ENCODE measurements at places on chromosomes 1 and 21.
A peak's percentile ranks its signal among the peaks of the same experiment; 100 is the strongest.

DNA sequence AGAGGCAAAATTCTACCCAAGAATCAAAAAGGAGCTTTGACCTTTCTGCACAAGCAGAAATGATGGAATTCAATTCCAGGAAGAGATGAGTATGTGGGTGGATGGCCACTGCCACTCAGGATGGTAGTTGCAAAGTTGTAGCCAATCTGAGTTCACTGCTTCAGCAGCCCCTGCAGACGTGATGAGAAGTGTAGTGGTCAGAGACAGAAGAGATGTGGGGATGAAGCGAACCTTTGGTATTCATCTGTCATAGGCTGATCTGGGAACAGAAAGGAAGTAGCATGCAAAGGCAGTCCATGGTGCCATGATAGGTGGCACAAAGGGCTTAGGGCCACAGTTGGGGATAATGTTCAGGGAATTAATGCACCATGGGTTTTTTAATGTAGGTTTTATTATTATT is 81.1 kb upstream of the PGBD5 start:
- no peak for DNase-seq

DNA sequence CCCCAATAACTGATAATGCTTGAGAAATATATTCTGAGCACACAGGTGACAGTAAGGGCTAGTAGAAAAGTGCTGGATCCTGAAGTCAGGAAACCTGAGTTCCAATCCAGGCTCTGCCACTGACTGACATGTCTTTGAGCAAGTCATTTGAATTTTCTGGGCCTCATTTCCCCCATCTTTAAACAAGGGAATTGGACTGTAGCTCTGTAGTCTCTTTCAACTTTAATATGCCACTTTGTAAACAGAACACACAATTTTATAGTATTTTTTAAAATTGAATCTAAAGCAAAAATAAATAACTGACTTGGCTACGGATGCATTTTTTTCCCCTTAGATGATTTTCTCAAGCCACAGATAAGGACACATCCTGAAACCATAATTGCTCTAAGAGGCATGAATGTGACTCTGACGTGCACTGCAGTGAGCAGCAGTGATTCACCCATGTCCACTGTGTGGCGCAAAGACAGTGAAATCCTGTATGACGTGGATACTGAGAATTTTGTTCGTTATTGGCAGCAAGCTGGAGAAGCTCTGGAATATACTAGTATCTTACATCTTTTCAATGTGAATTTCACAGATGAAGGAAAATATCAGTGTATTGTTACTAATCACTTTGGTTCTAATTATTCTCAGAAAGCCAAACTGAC is 37.0 kb downstream of the LRIG2 start:
- DNase-seq, result no peak

DNA sequence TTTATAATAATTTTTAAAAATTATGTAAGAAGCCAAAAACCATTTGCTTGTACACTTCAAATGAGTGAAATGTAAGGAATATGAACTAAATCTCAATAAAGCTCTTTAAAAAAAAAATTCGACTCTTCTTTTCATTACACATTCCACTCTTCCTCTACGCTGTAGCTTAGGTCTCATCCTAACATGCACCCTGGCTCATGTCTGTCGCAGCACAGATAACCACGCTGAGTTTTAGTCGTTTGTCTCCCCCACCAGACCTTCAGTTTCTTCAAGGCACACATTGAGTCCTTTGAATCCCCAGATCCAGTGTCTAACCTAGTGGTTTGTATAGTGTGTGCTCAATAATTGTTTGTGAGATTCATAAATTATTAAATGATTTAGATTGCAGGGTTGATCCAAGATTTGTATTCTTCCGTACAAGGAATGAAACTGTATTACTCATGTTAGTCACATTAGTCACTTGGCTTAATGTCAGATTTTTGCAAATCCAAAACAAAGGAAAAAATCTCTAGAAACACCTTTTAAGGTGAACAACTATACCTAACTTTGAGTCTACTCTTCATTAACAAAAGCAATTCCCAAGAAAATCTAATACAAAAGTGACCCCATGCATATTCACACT is 57.3 kb downstream of the SLC25A24 start:
- no peak for DNase-seq

GRCh38 chr1:209960926-209961325 is 22.9 kb downstream of the SYT14 start:
- no peak for DNase-seq

- no peak for DNase-seq
Measured at GRCh38 chr1:10561497-10561896, 86.7 kb downstream of the PEX14 start.

DNA sequence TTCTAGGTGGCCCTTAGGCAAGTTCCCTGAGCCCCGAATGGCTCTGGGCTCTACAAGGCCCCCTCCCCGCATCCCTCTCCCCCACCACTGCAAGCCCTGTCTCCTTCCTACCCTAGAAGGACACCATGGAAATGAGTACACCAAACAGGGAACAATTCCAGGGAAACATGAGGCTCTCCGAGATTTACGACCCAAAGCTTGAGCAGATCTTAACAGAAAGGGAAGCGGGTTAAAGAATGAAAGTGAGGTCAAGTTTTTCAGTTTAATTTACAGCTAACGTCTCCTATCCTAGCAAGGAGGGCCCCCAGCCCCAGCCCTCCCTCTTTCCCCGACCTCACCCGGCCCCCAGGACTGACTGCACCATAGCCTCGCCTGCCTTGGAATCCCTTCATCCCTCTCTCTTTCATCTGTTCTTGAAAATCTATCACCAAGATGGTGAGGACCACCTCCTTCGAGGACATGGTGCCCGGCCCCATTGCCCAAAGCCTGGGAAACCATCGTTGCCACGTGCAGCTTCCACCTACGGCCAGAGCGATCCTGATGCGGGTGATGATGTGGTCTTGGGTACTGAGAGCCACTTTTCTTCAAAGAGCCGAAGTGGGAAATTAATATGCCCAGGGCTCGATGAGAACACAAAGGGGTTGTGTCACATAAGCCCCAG is 30.5 kb downstream of the SIM2 start:
- DNase-seq, result no peak

DNA sequence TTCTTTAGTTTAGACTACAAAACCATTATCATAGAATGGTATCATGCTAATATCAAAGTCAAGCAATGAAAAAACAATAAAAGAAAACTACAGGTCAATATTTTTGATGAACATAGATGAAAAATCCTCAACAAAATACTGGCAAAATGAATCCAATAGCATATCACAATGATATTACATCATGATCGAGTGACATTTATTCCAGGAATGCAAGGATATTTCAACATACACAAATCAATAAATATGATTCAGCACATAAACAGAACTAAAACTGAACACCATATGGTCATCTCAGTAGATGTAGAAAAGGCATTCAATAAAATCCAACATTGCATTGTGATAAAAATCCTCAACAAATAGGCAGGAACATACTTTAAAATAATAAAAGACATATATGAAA is 1657.7 kb downstream of the KCNT2 start:
- DNase-seq, result no peak

DNA sequence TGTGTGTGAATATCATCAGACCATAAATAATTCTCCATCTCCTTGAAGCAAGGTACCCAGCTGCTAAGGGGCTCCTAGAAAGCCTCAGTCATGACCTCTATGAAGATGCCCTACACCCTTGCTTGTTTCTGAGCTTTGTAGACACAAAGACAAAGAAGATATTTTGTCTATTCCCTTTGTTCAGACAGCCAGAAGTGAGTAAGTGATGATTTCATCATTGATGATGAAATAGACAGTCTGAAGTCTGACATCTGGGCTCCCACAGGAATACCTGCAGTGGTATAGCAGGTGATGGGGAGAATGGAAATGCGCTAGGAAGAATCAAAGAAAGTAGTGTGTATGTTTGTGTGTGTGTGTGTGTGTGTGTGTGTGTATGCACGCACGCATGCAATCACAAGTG is 82.2 kb upstream of the DPT start:
- DNase-seq, result no peak

- DNase-seq, result no peak
Measured at GRCh38 chr1:40252601-40253000, 4.9 kb downstream of the TMCO2 start.

DNA sequence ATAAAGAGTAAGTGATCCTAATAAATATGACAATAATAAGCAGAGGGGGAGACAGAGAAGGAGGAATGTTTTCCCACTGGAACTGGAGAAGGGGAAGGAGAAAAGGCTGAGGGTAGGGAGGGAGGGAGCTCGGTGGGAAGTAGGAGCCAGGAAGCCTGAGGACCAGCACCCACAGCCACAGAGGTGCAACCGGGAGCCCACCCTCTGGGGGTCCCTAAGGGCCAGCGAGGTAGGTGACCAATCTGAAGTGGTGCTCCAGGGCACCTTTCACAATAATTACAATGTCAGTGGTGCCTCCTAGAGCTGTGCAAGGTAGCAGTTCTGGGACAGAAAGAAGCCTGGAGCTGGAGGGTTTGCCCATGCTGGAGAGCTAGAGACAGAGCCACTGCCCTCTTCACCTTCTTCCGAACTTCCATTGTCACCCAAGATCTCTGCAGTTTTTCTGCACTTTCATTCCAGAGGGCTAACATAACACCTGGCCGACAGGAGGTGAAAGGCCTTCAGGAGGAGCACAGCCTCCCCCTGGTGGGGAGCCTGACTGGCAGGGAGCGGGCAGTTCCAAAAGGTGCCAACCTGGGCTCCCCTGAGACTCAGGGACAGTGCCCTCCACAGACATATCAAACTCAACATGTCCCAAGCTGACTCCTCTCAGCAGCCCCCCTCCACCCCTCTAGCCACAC is 4.1 kb upstream of the AHCYL1 start:
- peak; percentile 69 for DNase-seq

DNA sequence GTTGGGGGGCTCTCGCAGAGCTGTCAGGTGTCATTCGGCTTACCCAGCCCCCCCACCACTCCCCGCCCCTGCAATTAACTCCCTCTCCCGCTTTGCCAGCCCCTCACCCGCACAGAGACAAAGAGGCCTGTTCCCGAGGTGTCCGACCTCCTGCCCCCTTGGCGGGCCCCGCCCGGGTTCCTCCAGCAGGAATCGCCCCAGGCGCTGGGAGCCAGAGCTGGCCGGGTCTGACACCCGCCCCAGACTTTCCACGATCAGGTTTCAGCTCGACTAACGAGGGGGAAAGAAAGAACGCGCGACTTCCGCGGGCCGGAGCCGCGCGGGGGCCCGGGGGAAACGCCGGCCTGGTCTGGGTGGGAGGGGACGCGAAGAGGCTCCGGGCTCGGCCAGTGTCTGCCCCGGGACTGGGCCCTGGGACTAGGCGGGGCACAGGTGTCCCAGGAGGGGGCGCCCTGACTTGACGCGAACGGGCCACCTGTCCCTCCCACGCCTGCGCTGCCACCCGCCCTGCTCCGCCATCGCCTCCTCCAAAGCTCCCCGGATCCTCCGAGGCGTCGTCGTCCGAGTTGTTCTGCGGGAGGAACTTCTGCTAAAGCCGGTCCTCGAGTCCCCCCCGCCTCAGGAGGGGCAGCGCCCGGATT is 36.4 kb upstream of the HHAT start:
- DNase-seq, result peak; percentile 96

DNA sequence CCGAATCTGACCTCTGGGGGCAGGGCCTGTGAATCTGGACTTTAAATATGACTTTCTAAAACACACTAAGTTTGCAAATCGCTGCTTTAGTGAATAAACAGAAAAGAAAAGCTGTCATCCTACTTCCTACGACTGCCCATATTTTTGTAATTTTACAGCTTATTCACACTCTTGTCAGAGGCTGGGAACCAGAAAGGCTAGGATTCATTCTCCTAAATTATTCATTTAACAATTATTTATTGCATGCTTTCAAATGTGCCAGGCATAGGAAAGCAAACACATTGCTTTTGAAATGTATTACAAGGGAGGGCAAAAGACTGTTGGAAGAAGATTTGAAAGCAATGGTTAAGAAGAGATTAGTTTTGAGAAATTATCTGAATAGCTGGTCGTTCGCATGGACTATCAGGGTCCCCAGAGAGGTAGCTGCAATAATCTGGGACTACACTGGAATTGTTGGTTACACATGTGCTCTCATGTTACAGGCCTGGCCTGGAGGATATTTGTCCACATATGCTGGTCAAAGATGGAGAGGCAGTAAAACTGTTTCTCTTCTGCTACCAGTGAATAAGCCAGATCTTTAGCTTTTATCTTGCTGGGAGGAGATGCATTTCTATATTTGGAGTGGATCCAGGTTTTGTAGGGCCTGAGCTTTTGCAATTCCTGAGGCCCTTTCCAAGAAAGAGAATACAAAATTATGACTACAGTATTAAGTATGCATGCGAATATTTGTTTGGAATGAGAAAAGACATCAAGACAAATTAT is 29.6 kb upstream of the SFPQ start:
- DNase-seq, result no peak

DNA sequence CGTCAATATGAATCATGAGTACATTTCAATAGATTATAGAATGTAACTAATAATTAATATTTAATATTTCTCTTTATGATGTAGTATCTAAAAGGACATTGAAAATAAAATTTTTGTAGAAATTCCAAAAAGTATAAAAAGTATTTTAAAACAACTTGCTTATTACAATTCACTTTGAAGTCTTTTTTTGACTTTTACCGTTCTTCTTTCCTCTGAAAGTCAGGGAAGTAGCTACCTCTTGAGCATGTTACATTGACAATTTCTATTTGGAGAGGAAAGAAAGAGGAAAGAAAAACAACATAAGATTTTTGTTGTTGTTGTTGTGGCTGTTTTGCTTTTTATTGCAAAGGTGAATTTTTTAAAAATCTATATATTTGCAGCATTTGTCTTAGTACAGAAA is 1.3 kb downstream of the PTPRC start:
- no peak for DNase-seq

GRCh38 chr21:34640858-34641257 is 25.9 kb upstream of the RCAN1 start:
- no peak for DNase-seq

DNA sequence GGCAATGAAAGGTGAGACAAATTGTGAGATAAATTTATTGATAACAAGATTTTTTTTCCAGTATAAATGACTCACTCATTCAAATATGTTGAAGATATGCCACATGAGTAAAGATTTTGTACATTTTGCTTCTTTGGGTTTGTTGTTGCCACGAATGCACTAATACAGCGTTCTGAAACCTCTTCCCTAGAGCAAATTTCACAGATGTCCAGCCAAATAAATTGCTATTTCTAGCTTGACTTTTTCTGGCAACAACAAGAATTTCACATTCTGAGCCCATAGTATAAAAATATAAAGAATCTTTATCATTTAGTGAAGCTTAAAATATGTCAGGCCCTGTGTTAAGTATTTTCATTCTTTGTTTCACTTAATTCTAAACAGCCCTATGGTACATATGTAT is 114.5 kb upstream of the COL24A1 start:
- no peak for DNase-seq

DNA sequence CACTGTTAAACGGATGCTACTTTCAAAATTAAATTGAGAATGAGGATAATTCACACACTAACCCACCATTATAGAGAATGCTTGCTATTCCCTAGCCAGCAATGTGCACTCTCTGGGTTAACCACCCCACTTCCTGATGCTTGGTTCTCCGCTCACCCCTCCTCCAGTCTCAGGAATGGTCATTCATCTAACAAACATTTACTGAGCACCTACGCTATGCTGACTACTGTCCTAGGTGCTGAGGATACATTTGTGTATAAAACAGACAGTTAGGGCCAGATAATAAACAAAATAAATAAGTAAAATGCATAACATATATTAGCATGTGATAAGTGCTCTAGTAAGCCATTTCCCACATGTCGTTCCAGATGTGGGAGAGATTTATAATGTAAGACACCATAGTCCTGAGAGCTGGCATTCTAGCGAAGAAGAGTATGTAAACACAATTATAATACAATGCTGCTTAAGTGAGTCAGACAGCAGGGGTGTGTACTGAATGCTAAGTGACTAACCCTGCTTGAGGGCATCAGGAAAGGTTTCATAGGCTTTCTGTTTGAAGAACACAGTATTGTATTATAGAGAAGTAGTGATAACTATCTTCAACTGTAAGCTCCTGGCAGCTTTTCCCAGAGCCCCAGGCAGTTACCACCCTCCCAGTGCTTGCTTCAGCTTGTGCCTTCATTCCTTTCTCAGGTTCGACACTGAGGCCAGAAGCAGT is 126.7 kb upstream of the CACHD1 start:
- DNase-seq, result peak; percentile 95

Measured in T47D (cell line).